ENCODE measurements at places on chromosomes 7 and 10.
A peak's percentile ranks its signal among the peaks of the same experiment; 100 is the strongest.

DNA sequence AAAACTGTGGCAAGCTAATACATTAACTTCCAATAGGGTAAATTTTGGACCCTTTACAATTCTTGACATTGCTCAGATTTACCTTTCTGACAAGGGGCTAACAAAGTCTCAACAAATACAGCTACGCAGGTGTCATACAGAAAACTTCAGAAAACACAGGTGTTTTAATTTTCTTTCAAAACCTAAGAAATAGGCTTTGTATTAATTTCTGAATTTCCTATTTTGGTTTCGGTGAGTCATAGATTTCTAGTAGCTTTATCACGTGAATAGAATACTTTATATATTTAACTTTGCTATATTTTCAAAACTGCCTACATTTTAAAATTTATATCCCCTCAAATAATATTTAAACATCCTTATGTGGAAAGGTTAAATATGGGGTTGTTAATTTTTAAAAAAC lies 215.3 kb downstream of the DGKB start:
- no peak for DNase-seq

- DNase-seq: peak; percentile 13
These were observed 8.2 kb upstream of the EFCAB10 start for GRCh38 chr7:105589356-105590077.

GRCh38 chr7:112356596-112356995 lies 93.7 kb upstream of the IFRD1 start:
- no peak for DNase-seq

DNA sequence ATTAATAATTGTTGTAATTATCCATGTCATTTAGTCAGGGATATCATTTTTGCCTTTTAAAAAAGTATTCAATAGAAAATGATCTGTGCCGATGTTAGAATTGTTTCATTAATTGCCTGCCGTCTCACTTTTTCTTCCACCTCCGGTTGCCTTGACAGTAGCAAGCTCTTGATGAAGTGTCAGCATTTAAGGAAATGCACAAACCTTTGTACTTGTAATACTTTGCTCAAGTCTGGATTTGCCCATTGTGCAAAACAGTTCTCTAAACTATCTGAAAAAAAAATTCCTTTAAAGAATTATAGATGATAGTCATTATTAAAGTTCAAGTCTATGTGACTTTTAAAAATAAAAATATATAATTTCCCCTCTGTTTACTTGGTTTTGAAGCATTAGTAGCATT lies 619.7 kb downstream of the GATA3 start:
- DNase-seq: no peak

DNA sequence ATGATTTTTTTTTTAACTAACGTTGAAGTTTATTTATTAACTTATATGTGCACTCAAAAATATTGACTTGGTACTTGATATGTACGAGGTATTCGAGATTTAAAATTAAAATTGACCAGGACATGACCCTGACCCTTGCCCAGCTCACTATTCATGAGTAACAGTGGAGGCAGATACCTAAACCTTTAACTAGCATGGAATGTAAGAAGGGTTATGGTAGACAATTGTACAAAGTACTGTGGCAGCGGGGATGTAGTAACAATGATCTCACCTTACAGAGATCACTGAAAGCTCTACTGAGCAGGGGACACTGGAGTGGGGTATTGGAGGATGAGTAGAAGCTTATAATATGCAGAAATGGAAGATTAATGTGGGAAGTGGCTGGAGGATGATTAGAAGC lies 60.8 kb downstream of the ADRA2A start:
- no peak for DNase-seq

GRCh38 chr10:132193907-132194552 lies 7.3 kb downstream of the DPYSL4 start:
- DNase-seq: no peak

DNA sequence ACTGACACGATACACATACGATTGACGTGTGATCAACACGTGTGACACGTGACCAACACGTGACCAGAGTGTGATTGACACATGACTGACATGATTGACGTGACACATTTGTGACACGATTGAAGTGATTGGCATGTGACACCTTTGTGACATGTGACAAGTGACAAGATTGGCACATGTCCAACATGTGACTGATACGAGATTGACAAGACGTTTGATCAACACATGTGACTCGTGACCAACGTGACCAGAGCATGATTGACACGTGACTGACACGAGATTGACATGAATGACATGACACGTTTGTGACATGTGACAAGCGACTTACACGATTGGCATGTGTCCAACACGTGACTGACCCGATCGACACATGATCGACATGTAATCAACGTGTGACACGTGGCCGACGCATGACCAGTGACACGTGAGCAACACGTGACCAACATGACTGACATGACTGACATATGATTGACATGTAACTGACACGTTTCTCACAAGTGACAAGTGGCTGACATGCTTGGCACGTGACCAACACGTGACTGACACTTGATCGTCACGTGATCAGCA lies 22.0 kb downstream of the CRPPA start:
- no peak for DNase-seq

DNA sequence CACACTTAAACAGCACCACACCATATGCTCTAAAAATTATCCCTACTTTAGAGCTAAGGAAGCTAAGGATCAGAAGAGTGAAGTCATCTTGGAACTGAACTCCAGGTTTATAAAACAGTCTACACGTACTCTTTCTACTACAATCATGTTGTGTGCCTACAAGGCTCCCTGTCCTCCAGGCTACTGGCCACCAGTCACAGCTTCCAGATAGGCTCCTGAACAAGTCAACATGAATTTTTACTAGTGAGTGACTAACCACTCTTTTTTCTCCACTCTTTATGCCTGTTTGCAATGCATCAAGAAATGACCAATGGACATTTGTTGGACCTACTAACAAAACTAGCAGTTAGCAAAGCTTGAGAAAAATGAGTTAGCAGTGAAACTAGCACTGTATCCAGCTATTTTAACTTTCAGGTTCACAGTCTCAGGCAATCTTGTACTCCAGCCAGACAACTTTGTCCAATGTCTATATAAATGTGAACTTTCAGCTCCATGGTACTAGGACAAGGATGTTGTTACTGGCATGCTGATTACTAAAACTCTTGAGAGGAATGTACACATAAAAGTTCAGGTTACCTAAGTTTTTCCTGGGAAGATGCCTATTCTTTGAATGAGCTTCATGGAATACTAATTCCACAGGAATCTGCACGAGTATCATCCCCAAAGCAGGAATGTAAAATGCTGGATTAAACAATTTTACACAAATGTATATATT lies 180.0 kb downstream of the BTAF1 start:
- DNase-seq: no peak

GRCh38 chr7:84985073-84985784 lies 201.6 kb downstream of the SEMA3D start:
- no peak for DNase-seq

DNA sequence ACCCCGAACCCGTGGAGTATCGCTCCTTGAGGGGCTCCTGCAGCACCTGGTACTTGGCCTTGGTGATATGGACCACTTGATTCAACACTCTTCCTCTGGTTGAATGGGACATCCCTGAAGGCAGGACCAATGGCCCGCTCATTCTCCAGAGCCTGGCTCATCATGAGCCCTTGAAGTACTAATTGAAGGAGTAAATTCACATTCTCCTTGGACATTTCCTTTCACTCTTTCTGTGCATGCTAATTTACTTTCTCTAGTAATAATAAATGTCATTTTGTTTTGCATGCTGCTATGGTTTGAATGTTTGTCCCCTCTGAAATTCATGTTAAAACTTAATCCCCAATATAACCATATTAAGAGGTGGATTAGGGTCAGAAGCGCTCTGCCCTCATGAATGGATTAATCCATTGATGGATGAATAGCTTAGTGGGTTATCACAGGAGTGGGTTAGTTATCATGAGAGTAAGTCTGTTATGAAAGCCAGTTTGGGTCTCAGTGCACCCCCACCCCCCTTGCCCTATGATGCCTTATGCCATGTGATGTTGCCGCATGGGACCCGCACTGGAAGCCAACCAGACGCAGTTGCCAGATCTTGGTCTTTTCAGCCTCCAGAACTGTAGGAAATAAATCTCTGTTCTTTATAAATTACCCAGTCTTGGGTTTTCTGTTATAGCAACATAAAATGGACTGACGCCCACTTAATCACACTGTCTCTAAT lies 23.8 kb downstream of the FGFBP3 start:
- no peak for DNase-seq

- no peak for DNase-seq
These were observed 692 bp downstream of the NEURL1 start for GRCh38 chr10:103493916-103494877.

- DNase-seq: no peak
These were observed 31.8 kb downstream of the EZH2 start for GRCh38 chr7:148852272-148852671.

DNA sequence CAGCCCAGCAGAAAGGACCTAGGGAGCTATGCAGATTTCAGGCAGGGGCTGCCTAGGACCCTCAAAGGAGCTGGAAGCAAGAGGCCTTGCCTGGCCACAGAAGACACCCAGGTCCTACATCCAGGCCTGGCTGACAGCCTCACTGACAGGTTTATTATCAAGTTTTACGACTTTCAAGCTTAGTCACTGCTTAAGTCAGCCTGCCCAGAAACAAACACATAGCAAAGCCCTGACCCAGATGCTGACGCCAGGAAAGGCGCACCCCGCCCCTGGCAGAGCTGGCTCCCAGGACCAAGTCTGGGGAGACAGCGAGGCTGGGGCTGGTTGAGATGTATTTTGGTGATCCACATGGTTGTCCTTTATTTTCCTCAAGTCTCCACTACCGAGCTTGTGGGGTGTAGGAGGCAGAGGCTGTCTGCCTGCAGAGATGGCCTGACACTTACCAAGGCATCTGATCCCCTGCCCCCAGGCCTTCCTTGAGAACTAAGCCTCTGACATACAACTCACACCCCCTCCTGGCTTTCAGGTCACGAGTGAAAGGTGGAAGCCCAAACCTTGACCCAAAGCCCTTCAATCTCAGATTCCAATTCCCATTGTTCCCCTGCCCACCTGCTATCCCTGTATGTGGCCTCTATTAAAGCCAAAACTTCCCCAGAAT lies 80.7 kb upstream of the EMX2 start:
- no peak for DNase-seq

DNA sequence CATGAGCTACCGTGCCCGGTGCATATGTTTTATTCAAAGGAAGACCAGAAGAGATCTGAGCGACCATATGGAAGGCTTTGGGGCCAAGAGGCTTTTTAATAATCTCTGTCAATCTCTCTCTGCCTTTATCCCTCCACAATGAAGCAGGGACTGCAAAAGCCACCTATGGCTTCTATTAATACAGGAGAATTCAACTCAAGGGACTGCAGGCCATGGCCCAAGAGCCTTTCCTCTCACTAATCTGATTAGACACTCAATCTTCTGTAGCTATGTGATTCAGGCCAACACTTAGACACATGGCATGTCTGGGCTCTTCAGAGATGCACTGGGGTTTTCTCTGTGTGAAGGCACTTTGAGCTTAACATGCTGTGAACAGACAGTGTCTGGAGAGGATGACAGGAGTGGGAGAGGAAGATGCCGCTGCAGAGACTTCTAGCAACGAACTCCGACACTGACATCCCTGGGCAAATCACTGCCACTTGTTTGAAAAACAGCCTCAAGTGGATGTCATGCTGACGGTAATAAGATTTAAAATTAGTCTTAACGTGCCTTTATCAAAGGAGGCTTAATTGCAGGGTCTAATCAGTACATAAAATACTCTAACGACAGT lies 114.4 kb upstream of the AOAH start:
- peak; percentile 94 for DNase-seq

- no peak for DNase-seq
These were observed at the start of gene PROSER2 for GRCh38 chr10:11823122-11823988. Gene PROSER2 (plus strand): TSS chr10:11823356. CDS start chr10:11852078, 28,722 bp downstream.

GRCh38 chr10:110009736-110010475 lies 2.1 kb downstream of the ADD3 start:
- no peak for DNase-seq

- no peak for DNase-seq
These were observed 3.1 kb upstream of the SFRP5 start for GRCh38 chr10:97774811-97775294.

DNA sequence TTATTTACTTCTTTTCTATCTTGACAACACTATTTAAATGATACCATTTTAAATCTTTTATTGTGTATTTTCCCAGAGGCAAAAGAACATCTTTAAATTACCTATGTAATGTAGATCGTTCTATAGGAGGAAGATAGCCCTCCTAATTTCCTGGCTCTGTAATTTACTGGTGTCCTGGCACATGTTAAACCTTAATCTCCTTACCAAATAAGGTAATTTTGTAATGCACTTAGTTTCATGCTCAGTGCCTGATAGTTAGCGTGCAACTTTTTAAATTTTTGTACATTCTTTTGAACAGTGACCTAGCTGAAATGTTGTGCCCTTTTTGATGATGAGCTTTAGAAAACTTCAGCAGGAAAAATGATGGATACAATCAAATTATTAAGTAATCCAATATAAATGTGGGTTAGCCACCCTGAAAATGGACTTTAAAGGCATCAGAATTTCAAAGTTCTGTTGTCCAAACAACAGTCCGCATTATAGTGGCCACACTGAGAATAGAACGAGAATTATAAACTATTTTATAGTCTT lies 81.4 kb downstream of the ABCB5 start:
- no peak for DNase-seq

DNA sequence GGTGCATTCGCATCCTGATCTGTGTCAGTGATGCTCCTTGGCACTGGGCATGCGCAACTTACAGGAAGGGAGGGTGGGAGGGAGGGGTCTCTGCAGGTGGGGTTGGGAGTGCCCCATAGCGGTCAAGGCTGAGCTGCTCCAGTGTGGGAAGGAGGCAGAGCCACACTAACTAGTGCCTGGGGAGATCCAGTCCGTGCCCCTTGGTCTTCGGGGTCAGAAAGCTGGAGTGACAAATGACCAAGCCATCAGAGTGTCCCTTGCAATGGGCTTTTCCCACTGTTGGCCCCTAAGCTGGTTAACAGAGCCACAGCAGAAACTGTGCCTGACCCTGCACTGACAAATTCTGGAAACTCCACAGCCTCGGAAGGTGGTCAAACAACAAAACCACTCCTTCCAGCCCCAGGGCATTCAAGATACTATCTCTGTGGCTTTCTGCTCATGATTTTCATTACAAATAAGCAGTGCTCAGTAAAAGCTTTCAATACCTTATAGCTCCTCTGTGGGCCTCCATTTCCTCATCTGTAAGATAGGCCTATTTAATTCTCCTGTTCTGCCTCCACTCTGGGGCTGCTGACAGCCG lies 138.1 kb upstream of the UNC5B start:
- DNase-seq: no peak
